ENCODE measurements at places on chromosomes 7 and 10.

DNA sequence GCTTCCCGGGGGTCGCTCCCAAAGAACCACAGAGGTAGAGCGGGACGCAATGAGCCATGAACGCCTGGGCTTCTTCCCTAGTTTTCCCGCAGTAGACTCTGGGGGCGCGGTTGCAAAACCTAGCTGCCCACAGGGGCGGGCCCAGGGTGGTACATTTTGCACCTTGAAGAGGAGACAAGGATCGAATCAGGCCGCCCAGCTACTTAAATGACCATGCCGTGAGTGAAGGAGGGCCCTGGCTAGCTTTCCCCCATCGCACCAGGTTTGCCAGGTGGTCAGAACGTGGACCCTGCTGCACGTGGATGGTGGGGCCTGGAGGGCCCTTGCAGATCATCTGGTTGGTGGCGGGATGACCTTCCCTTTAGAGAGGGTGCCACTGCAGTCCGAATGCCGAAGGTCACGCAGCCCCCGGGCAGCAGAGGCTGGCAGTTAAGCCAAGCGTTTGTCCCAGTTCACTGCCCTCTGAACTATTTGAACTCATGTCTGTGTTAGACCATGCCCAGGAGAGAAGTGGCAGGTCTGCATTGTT is 604 bp upstream of the SHTN1 start:
- peak; percentile 34 for DNase-seq

- DNase-seq, result peak; percentile 40
Observed at GRCh38 chr7:15326044-15326644, 235.7 kb downstream of the AGMO start.

DNA sequence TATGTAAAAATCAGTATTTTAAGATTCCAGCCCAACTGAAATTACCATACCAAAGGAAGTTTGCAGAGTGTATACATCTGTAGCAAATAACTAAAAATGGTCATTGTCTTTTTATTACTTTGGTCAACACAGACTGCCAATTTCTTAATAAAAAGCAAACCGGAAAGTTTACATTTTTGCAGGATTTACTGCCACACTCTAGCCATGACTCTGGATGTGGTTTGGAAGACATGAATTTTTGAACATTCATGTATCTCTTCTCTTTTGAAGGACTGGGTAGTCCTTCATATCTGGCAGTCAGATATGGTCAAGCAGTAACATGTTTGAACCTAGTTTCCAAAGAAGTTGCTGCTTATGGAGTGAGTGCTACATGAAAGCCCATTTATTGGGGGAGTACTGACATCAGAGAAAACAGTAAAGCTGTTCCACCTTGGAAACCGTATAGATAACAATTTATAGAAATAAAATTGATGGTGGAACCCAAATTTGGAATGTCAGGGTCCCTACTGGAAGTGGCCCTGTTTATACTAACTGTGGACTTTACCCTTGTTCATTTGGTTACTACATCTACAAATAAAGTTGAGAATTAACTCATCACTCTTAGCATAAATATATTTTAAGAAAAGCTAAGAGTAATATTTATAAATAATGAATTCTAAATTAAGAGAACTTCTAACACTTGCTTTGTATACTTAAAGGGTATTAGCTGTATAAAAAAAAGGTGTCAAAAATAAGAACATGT is 84.6 kb downstream of the ZMYND11 start:
- no peak for DNase-seq

DNA sequence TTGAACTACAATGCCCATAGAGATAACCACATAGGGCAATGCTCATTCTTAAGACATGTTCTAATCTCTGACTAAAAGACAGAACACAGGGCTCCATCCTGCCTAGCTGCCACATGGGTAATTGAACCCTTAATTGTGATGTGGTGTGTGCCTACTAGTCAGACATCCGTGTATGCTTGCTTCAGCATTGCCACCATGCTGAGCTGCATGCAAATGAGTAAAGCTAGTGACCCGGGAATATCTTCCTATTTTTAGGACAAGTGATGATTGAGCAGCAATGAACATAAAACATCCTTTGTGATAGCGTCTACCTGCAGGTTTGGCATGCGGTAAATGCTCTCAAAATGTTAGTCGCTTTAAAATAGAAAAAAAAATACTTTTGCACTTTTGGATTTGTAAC is 115.8 kb downstream of the MAGI2 start:
- no peak for DNase-seq

GRCh38 chr10:102352066-102352715 is 43.3 kb upstream of the NFKB2 start:
- DNase-seq, result peak; percentile 80

DNA sequence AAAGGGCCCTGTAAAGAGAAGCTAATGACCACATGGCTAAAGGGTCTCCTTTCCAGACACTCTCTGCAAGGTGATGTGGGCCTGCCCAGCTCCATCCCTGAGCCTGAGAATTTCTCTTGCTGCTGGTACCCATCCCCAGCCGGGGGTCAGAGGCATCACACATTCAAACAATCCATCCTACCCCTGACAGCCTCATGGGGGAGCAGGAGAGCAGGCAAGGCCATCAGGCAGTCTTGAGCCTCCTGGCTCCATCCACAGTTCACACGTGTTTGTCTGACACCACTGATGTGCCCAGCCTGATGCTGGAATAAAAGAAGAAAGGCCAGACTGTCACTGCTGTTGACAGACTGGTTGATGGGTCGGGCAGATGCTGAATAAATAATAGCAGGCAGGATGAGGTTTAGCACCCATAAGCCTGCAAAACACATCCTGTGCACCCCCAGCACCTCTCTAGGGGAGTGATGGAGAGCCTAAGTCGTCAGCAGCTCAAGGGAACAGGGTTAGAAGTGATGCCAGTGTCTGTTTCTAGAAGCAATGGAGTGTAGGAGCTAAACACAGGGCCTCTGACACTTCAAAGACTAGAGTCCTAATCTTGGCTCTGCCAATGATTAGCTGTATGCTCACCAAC is 43.5 kb downstream of the TLL2 start:
- DNase-seq, result no peak

DNA sequence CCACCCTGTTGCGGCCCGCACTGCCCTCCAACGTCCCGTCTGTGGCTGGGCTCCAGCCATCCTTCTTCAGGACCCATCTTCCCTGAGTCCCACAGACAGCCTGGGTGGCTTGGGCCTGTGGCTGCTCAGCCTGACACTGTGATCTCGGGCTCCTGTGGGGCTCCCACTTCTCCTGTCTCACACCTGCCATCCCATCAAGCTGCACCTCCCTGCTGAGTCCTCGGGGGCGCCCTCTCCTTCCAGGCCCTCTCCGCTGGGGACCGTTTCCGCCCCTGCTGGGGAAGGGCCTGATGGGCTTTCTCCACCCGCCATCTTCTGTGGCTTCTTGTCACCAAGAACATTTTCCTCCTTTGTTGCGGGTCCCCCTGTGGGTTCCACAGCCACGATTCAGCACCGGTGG is 173.8 kb upstream of the PPP2R2D start:
- no peak for DNase-seq

DNA sequence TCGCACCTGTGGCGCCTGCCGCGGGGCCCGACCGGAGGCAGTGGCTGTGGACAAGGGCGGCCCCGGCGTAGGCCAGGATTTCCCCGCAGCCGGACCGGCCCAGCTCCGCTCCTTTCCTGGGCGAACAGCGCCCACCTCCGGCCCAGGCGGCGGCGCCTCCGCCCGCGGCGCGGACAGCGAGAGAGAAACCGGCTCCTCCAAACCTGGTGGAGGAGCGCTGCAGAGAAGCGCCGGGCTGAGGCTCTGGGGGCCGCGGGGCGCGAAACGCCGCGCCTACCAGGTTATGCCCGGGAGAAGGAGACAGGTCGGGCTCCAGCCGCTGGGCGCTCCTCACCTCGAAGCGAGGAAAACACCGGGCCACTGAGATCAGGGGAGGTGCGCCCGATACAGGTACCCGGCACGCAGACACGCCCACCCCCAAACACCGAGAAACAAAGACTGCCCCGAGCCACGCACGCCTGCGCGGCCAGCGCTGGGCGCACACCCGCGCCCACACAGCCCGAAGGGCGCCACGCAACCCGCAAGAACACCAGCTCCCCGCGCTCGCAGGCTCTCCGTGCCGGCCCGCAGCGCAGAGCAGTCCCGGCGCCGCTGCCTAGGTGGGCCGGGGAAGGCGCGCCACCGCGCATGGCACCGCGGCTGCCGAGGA is 3.3 kb downstream of the GRID1 start:
- no peak for DNase-seq

DNA sequence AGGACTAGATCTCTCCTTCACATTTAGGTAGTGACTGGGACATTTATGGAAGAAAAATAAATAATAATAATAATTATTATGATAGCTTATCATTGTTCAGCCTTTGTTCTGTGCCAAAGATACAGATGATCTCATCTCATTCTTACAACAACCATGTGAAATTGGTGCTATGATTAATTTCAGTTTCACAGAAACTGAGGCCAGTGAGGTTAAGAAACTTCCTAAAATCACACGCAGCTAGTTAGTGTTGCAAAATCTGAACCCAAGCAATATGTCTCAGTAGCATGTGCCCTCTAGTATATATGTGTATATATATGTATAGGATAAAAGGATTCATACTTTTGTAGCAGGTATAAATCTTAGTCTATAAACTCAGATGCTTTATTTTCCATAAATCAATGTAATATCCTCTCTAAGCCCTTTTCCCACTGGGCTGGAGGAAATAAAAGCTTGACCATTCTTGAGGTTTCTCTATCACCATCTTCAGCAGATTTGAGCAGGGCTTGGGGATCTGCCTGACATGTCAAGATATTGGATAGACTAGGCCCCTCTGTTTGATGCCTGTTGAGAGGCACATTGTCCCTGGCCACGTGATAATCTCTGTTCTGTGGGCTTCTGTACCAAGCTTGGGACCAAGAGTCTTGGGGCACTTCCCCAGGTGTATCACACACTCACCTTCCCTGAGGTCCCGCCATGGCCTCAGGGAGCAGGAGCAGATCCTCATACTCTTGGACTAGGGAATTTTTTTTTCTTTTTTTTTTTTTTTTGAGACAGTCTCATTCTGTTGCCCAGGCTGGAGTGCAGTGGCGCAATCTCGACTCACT is 172.6 kb upstream of the NRP1 start:
- DNase-seq, result no peak

GRCh38 chr10:5461914-5462840 is 37.2 kb downstream of the CALML5 start:
- DNase-seq, result no peak

DNA sequence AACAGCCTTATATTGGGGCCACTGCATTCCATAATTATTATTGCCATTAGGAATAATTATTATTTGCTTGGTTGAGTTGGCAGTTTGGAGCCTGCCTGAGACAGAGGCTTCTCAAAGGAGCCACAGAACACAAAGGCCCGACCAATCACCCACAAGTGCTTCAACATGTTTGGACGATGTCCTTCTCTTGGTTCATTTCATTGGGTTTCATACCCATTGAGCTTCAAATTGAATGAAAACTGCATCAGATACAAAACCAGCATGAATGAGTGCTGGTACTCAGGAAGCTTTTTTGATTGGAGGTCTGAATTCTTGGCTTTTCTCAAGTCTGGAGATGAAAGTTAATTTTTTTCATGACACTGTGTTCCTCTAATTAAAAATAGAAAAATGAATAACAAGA is 168.3 kb downstream of the CREB5 start:
- DNase-seq, result no peak

DNA sequence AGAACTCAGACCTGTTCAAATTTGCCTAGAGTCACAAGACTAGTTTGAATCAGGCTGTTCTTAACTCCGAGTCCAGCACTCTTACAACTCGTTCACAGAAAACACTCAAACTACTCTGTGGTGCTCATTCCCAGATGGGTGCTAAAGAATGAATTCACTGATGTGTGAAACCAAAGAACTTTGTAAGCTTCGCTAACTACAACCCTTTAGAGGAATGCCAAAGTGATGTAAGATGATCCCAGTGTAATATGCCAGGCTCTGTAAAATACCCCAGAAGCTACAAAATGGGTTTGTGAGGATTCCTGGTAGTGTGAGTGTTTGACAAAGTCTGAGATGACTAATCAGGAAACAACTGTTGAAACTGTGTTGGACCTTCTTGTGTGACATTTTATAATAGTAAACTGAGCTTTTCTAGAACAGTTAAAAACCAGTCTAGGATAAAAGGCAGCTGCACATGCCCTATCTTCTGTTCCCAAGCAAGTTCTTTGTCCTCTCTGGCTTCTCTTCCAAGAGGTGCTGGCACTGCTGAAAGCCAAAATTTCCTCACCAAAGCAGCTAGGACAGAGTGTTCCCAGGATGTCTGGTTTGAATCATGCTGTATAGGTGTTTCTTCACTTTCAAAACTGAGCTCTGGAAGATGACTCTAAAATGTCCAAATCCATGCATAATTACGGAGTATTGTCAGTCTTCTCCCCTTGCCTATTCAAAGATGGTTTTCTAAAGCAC is 527.6 kb downstream of the SORCS1 start:
- no peak for DNase-seq

- DNase-seq, result no peak
Observed at GRCh38 chr7:105298439-105298894, 90.3 kb downstream of the SRPK2 start.

- no peak for DNase-seq
Observed at GRCh38 chr10:77498210-77498609, 139.4 kb downstream of the KCNMA1 start.

DNA sequence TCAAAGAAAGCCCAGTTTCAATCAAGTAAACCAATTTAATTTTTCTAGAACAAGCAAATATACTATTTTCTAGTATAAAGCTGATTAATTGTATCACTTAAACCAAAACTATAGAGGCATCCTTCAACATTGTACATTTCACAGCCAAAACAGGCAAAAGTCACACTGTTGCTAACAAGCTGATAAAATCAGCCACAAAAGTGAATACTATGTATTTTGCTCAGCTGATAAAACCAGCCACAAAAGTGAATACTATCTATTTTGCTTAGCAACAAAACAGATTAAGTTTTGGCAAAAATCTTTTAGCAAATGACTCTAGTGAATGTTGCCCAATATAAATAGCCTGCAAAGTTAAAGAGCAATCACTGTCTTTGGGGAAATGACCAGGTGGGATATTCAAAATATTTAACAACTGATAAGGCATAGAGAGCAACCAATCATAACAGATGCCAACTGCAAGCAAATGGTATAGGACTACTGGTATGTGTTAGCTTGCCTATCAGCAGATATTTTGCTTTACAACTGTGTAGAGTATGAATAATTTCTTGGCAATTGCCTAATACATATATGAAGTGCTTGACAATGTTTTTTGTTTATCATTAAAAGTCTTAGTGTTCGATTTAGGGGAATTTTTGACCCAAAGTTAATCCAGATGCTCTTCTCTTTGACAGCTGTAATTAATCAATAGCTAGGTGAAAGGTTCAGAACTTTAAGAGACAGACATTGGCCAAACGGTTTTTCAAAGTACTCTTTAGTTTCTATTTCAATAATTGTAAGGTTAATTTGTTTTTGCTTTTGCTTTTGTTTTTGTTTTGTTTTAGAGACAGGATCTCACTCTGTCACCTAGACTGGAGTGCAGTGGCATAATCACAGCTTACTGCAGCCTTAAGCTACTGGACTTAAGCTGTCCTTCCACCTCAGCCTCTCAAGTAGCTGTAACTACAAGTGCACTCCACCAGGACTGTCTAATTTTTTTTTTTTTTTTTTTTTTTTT is 44.4 kb upstream of the SP4 start:
- no peak for DNase-seq
